Suppressor macrophage treated with lipopolysaccharide for 4 hours (primary cell): ENCODE measurements at places on chromosomes 2 and 18.
A peak's percentile ranks its signal among the peaks of the same experiment; 100 is the strongest.

DNA sequence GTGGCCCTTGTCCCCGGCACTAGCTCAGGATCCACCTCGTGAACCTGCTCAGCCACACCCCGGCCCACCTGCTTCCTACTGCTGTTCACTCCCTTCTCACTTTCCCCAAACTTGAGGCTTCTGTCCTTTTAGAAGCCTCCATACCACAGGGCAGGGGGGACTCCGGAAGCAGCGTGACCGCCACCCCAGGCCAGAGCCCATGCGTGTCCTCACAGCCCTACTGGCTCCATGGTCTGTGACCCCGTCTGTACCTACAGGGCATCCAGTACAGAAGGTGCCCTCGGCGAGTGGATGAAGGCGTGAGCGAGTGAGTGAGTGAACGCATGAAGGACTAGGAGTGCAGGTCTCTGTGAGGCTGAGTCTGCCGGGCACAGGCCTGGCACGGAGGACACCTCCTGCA is 253.2 kb downstream of the TWIST2 start:
- no peak for DNase-seq

DNA sequence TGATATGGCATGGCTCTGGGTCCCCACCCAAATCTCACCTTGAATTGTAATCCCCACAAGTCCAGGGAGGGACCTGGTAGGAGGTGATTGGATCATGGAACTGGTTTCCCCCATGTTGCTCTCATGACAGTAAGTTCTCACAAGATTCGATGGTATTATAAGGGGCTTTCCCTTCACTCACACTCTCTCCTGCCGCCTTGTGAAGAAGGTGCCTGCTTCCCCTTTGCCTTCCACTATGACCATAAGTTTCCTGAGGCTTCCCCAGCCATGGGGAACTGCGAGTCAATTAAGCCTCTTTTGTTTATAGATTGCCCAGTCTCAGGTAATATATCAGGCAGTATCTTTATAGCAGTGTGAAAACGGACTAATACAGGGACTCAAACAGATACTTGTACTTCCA is 50.4 kb upstream of the ZNF532 start:
- no peak for DNase-seq

DNA sequence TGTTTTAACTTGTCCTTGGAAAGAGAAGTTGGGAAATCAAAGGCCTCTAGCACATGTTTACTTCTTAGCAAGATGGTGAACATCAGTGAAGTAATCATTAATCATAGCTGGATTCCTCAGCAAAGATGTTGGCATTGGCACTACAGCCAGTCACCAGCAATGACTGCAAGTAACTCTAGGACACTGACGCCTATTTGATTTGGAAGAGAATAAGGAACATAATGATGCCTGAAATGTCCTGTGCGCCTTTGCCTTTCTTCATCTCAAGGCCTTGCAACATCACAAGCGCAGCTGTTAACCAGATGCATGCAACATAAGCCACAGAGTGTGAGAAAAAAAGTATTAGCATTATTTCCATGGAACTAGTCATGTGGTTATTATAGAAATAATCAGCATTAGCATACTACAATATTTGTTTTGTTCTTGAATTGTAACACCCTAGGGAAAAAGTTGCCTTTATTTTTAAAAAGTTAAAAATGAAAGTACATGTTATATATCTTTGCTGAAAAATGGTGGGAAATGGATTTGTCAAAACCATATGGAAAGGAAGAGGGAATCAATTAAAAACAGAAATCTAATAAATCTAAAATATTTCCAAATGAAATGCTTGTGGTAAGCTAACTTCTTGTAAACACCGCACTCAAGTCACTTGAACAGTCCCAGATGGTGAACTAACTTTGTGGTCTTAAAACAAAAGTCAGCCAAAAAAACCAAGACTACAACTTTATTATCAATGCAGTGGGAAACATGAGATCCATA is 55.6 kb downstream of the THADA start:
- peak; percentile 96 for DNase-seq

DNA sequence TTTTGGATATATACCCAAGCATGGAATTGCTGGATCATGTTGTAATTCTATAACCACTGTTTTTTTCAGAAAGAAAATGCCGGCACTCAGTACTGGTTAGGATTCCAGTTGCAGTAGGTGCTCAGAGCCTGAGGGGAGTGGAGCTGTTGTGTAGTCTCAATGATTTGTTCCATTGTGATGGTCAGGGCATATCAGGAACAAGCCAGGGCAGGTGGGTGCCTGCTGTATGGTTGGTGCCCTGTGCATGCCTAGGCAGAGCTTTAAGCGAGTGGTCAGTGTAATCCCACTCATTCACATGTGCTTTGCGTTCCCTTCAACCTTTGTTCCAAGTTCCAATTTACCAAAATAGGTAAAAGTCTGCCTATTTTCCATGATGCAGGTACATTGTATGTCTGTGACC is 100.9 kb downstream of the FHOD3 start:
- no peak for DNase-seq

DNA sequence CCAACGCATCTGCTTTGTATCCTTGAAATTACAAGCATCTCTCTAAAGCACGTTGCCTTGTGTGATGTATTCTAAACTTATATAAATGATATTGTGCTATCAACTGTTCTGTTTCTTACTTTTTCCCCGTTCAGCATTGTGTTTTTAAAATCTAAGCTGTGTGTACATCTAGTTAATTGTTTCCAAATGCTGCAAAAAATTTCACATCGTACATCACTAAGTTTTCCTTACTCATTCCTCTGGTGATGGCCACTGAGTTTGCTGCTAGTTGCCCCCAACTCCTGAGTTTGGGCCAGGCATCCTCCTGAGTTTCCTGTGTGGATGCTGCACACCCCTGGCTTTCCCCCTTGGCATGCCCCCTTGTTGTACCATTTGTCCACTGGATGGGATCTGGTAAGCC is 139.7 kb downstream of the MYCN start:
- no peak for DNase-seq

GRCh38 chr2:127034883-127035611 is 71.9 kb downstream of the BIN1 start:
- DNase-seq: no peak

- DNase-seq: peak; percentile 70
These were observed 55.5 kb upstream of the ZDBF2 start for GRCh38 chr2:206218796-206219499.

- no peak for DNase-seq
These were observed 44.5 kb upstream of the FOSL2 start for GRCh38 chr2:28348149-28348567.

GRCh38 chr2:98297817-98298682 is 48.2 kb upstream of the CNGA3 start:
- no peak for DNase-seq

- DNase-seq: no peak
These were observed 187.0 kb upstream of the FN1 start for GRCh38 chr2:215622837-215623236.

- DNase-seq: no peak
These were observed 634.9 kb upstream of the PIK3C3 start for GRCh38 chr18:41320100-41320499.

DNA sequence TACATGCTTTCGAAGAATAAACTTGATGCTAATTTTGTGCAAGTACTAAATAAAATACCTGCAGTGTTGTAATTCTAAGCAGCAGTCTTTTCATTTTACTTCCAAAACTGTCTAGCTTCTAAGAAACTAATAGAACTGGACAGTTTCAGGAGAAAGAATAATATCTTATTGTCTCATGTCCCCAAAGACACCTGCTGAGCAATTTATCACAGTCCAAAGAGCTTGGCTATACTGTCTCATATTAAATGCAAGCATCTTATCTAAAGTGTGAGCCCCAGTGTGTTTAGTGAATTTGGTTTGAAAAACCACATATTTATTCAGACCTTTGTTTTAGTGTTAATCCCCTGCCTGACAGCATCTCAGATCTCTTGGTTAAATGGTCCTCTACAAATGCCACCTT is 374.3 kb downstream of the TMX3 start:
- DNase-seq: no peak

- DNase-seq: no peak
These were observed 74.8 kb upstream of the COL5A2 start for GRCh38 chr2:189254268-189254883.

DNA sequence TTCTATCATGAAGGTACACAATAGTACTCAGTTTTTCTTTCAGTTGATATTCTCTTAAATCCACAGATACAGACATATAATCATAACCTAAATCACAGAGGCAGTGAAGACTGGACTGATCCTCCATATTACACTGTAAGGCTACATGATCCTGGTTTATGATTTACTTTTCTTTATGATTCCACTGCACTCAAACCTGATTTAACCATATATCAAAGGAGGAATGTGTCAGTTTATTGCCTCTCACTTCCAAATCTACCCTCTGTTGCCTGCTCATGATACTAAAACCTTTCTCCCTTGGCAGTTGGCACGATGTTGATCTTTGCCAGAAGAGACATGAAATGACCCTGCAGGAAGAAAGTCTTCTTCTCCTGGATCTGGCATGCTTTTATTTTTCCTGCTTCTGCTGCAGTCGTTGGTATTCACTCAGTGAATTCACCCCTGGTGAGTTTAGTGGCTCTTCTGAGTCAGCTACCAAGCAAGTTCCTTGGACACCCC is 426.4 kb downstream of the MBD2 start:
- no peak for DNase-seq

- DNase-seq: no peak
These were observed 25.7 kb downstream of the CCBE1 start for GRCh38 chr18:59671551-59671950.

DNA sequence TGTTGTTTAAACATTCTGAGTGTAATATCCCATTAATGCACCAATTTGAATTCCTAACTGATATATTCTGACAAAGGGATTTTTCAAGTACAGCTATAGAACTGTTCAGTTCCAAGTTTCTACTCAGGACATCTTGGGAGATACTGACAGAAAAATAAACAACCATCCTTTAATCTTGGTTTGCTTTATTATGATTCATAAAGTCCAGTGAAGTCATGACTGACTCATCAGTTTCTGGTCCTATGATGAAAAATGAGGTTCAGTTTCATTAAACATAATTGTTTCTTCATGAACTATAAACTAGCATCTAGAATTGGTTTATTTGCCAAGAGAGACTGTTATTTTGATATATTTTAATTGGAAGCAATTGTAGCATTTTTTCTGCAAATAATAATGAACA is 896.2 kb downstream of the CCDC85A start:
- no peak for DNase-seq

- no peak for DNase-seq
These were observed 311.0 kb downstream of the NDUFA10 start for GRCh38 chr2:239714116-239714515.

GRCh38 chr2:26401739-26402541 is at the start of gene DRC1:
DRC1 (plus strand) TSS chr2:26401920; CDS start chr2:26401990, 70 bp downstream.
- DNase-seq: peak; percentile 66

GRCh38 chr2:50720697-50721315 is 311.1 kb downstream of the NRXN1 start:
- DNase-seq: no peak

DNA sequence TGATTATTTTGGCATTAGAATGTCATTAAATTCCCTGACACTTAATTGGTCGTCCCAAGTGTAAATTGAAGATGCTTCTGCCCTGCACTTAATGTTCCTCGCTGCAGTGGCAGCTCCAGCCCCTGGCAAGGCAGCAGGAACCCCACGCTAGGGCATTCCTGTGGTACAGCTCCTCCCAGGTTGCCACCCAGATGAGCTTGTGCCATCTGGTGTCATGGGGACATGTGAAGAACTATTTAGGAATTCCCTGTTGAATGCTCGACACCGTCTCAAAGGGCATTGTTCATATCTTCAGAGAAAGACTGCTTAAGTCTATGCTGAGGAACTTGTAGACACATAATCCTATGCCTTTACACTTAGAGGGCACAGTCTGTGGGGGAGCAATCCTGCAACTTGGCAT is 38.9 kb downstream of the BCL2L11 start:
- DNase-seq: no peak

- no peak for DNase-seq
These were observed 26.5 kb downstream of the KIF1A start for GRCh38 chr2:240793313-240794177.

- no peak for DNase-seq
These were observed 28.6 kb downstream of the DNMT3A start for GRCh38 chr2:25312958-25313710.

GRCh38 chr2:1414121-1414520 is 858 bp downstream of the TPO start:
- DNase-seq: no peak

- no peak for DNase-seq
These were observed 48.2 kb upstream of the TMEM200C start for GRCh38 chr18:5943514-5943913.

GRCh38 chr2:128354161-128354560 is 35.5 kb upstream of the HS6ST1 start:
- no peak for DNase-seq

GRCh38 chr18:76668546-76668945 is 153.8 kb upstream of the ZNF236 start:
- DNase-seq: no peak

- no peak for DNase-seq
These were observed 1530.6 kb upstream of the SLC39A10 start for GRCh38 chr2:194126418-194126817.

DNA sequence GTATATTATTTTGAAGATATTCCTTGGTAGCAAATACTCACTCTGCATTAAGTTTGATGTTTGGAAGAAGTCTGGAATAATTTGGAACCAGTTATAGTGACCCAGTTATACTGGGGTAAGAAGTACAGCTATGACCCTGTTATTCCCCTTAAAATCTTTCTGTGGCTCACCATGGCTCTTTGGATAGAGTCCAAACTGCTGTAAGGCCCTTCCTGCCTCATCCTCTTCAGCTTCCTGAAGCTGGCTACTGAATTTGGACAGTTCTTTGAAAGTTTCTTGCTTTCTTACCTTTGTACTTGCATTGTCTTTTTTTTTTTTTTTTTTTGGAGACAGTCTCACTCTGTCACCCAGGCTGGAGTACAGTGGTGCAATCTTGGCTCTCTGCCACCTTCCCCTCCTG is 85.6 kb downstream of the ABI2 start:
- DNase-seq: no peak

GRCh38 chr18:59189008-59189407 is 30.9 kb upstream of the GRP start:
- no peak for DNase-seq

DNA sequence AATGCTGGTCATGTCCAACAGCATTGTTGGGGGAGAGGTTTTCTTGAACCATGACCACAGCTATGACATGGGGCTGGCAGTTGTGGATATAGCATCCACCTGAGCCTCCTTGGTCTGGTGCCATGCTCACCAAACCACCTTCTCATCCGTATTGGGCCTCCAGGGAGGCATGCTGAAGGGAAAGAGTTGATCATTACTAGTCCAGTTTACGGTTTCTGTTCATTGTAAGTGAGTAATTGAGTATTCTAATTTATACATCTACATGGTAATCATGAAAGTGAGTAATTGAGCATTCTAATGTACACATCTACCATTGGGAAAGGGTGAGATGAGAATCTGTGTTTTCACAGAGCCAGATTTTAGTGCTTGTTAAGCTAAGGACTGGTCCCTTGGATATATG is 6.8 kb downstream of the TMEM87B start:
- no peak for DNase-seq
